T-helper 9 cell (primary cell): ENCODE measurements at places on chromosomes 7 and 10.

DNA sequence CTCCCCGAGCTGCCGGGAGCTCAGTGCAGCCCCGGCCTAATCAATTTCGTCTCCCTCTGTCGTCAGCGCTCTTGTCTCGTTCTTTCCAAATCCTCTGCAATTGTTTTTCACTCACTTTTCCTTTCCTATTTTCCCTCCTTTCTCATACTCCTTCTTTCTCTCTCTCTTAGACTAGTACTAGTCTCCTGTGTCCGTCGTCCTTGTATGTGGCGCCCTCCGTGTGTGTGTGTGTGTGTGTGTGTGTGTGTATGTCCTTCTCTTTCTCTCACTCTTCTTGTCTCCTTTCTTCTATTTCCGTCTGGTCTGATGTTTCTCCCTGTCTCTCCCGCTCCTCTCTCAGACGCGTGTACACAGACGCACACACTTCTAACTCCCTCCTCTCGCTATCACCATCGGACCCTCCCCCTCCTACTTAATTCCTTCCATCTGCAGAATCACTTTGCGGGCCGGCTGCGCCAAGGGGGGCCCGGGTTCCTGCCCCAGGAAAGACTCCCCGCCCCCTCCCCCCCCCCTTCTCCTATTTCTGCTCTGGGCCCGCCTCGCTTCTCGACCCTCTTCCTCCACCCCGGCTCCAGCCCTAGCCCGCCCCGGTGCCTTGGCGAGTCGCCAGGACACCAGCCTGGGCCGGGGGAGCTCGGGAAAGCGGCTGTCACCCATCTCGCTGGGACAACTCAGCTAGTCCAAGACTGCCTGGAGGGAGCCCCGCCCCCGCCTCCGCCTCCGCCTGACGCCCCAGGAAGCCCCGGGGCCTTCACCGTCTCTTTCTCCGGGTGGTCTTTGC is 743 bp upstream of the ZCCHC24 start:
- no peak for DNase-seq

DNA sequence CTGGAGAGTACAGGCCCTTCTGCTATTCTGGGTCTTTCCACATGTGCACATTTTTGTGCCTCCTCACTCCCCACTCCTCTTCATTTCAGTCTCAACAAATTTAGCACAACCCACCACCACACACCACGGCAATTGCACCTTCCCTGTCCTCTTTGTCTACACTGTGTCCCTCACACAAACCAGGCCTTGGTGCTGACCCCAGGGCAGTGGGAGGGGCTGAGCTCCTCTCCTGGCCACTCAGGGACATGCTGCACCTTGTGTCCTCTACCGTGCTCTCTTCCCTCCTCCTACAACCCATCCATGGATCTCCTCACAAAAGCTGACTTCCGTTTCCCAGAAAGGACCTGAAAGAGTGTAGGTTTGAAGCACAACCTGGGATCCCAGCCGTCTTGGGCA is 90.9 kb upstream of the IKZF1 start:
- DNase-seq: no peak

- no peak for DNase-seq
Observed at GRCh38 chr7:128303643-128304042, 40.1 kb downstream of the RBM28 start.

GRCh38 chr7:34780546-34780945 is 122.5 kb downstream of the NPSR1 start:
- no peak for DNase-seq

DNA sequence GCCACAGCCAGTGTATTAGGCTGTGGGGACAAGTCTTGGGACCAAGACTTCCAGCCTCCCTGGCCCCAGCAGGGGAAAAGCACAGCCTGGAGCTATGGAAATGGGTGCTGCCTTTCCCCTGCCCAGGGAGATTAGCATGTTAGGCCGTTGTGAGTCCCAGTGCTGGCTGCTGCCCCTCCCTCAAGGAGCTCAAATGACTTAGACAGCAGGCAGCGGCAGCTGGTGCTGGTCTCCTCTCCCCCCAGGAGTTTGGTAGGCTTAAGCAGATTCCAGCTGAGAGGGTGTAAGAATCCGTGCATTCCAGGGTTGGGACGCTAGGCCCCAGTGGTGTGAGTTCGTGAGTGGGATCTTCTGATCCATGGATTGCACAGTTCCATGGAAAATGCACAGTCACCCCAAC is 301.5 kb upstream of the PHF14 start:
- DNase-seq: no peak

DNA sequence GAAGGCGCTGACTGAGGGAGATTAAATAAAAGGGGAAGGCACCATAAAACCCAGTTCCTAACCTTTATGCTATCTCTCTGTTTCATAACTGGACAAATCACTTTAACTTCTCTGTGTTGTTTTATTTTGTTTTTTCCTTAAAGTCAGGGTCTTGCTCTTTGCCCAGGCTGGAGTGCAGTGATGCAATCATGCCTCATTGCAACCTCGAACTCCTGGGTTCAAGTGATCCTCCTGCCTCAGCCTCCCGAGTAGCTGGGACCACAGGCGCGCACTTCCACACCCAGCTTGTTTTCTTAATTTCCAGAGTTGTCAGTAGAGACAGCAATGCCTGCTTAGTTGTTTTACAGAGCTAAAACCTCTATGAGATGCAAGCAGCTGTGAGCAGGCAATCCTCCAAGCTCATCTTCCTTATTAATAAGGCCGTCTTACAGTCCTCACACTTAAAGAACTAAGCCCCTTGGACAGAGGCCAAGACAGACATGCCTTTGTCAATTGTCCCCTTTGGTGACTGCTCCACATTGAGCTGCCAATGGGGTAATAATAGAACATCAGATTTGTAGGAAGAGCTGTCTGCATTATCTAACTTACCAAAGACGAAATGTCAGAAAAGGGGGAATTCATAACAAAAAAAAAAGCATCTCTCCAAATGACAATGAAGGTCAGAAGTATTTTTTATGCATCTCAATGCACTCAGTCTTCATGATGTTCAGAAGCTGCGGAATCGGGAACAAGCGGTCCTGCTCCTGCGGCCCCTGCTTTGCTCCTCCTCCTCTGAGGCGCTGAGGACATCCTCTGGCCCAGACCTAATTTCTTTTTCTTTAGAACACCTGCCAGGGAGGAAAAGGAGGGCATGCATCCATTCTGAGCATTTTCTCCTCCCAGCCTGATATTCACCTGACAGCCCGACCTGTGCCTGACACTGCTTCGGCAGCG is 62.7 kb upstream of the RNF32 start:
- DNase-seq: no peak

- no peak for DNase-seq
Observed at GRCh38 chr10:122258136-122259074, 12.7 kb upstream of the BTBD16 start.

- no peak for DNase-seq
Observed at GRCh38 chr7:51577390-51577789, 260.8 kb upstream of the COBL start.
